ENCODE measurements at places on chromosomes 5 and 9.

GRCh38 chr9:19085295-19085694, 17.4 kb downstream of the HAUS6 start:
- no peak for DNase-seq

- no peak for DNase-seq
Observed at GRCh38 chr9:121299467-121300282, 31.7 kb downstream of the GSN start.

DNA sequence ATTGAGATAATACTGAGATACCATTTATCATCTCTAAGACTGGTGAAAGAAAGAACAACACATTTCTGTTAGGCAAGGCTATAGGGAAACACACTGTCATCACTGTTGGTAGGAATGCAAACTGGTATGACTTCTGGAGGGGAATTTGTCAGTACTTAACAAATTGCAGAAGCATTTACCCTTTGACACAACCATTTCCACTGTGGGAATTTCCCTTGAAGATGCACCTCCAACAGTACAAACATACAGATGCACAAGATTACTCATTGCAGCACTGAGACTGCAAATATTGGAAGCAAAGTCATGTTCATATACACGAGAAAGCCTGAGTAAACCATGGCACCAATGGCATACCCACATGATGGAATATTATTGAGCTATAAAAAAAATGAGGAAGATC, 17.6 kb downstream of the GM2A start:
- DNase-seq, result peak; percentile 11

DNA sequence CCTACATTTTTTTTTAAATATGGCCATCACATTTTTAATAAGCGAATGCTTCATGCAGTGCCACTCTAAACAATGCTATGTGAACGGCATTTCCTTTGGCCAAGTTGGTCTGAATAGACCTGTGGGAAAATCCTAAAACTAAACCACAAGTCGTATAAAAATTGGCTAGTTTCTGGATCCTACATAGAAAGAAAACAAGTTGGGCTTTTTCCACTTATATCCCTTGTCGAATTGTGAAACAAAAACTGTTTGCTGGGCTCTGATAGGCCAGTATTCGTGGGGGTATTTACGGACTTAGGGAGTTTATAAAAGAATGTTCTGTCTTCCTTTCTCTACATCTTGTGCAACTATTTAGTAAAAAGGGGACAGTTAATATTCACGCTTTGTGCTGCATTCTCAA, 153.1 kb upstream of the KLF9 start:
- DNase-seq, result no peak

DNA sequence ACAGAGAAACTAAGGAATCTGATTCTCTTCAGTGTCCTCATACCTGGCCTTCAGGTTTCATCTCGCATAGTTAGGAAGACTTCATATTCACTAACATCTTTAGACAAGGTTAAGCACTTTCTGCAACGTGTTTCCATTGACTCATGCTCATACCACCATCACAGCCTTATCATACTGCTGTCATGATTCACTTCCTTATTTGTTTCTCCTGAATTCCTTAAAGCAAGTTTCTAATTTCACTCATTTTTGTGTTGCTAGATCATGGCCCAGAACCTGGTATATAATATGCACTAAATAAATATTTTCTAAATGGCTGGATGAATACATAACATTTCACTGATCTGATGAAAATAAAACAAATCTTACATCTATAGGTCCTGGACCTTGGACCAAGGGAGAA, 472.9 kb downstream of the PRELID2 start:
- DNase-seq, result no peak
